ENCODE measurements at places on chromosomes 7 and 10. TPM values are rescaled to one million over a fixed set of nuclear protein-coding genes. Genes with fewer than 3 reads are reported as not detected.

DNA sequence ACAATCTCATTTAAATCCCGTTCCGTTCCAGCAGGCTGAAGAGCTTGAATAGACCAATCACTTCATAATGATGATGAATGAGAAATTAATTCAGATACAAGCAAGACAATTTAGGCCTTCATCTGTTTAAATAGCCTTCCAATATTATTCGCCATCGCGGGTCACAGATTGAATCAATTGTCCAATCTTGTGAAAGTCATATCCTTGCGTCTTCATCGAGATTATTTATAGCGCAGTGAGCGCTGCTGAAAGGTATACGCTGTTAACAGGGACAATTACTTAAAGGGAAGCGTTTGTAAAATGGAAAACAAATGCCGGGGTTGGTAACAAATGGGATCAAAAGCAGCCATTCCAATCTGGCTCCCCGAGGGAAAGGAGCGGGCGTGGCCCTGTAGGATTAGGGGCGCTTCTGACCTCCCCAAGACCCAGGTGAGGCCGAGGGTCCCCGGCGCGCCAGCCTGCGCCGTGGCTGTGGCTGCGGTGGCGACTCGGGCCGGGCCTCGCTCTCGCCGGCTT, 8.6 kb downstream of the EVX1 start:
- peaks cover 27% of the 10 kb centered on the region for H3K4me1 ChIP-seq
- no peak for DNase-seq
- peaks cover 92% of the 10 kb centered on the region for H3K27me3 ChIP-seq
- no peak overlapping the region for H3K27ac ChIP-seq
- H3K4me3 ChIP-seq, result no peak overlapping the region
- H3K36me3 ChIP-seq, result no peaks in the 10 kb centered on the region

DNA sequence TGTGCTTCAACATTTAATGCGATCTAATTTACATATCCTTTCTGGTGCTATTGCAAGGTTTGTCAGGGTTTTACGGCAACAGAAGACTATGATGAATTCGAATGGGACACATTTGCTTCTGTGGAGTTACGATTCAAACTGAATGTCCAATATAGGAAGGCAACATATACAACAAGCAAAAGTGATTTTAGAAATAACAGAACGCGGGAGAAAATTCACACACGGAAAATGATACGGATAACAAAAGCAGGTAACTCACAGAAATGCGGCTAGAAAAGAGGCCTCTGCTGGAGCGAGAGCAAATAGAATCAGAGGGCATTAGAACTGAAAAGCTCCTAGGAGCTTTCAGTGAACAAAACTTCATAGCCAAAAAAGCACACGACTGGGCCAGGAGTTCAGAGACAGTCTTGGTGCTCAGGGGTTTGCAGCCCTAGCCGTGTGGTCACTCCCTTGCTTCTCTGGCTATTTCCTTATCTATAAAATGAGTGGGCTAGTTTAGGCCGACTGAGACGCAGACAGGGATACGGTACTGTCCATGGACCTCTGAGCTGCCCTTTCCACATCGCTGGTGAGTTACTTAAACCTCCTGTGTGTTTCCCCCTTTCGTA, 557 bp upstream of the TAX1BP1 start:
- no peaks in the 10 kb centered on the region for H3K36me3 ChIP-seq
- H3K4me1 ChIP-seq, result peaks cover 3% of the 10 kb centered on the region
- no peaks in the 10 kb centered on the region for H3K27me3 ChIP-seq

DNA sequence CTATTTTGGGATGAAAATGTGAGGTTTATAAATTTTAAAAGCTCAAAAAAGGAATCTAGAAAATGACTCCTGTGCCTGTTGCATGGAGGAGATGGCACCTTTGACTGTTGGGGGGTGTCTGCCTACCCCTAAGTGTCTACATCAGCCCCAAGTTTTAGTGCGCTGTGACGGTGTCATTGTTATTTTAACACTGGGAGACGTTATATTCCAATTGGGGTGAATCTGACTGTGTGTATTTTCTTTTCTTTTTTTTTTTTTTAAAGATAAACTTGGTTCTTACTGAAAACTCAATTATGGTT, 517 bp downstream of the SRGN start:
- no peak overlapping the region for H3K27ac ChIP-seq
- H3K4me3 ChIP-seq, result peak overlapping the region; percentile 21
- no peaks in the 10 kb centered on the region for H3K36me3 ChIP-seq
- no peaks in the 10 kb centered on the region for H3K4me1 ChIP-seq
- no peak for DNase-seq

DNA sequence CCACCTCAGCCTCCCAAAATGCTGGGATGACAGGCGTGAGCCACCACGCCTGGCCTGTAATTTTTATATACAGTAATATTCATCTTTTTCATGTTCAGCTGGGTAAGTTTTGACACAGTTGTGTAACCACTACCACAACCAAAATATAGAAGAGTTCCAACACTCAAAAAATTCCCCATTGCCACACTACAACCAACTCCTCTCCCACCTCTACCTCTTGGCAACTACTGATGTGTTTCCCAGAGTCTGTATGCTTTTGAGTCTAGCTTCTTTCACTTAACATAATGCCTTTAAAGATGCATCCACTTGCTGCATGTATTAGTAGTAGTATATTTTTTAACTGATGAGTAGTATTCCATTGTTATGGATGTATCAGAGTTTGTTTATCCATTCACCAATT, 90.7 kb downstream of the SRPK2 start:
- no peak for DNase-seq
- H3K27ac ChIP-seq, result no peak overlapping the region
- peaks cover 2% of the 10 kb centered on the region for H3K36me3 ChIP-seq
- H3K27me3 ChIP-seq, result no peaks in the 10 kb centered on the region
- H3K4me1 ChIP-seq, result no peaks in the 10 kb centered on the region

DNA sequence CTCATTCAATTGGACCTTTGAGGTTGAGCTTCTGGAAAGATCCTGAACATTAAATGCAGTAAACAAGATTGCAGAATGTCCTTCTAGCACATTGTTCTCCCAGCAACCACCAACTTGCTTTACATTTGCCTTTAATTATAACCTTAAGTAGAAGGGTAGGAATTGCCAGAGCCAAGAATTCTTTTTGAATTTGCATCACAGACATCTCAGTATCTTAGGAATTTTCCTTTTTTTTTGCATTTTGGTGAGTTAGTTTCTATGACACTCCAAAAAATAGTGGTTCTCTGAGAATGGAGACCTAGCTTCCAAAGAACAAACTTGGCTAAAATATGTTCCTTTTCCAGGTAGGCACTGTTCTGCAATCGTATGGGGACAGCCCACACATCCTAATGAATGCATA, 456.0 kb downstream of the GATA3 start:
- H3K36me3 ChIP-seq, result no peaks in the 10 kb centered on the region
- no peak overlapping the region for H3K27ac ChIP-seq
- H3K27me3 ChIP-seq, result no peaks in the 10 kb centered on the region
- H3K4me3 ChIP-seq, result no peak overlapping the region

DNA sequence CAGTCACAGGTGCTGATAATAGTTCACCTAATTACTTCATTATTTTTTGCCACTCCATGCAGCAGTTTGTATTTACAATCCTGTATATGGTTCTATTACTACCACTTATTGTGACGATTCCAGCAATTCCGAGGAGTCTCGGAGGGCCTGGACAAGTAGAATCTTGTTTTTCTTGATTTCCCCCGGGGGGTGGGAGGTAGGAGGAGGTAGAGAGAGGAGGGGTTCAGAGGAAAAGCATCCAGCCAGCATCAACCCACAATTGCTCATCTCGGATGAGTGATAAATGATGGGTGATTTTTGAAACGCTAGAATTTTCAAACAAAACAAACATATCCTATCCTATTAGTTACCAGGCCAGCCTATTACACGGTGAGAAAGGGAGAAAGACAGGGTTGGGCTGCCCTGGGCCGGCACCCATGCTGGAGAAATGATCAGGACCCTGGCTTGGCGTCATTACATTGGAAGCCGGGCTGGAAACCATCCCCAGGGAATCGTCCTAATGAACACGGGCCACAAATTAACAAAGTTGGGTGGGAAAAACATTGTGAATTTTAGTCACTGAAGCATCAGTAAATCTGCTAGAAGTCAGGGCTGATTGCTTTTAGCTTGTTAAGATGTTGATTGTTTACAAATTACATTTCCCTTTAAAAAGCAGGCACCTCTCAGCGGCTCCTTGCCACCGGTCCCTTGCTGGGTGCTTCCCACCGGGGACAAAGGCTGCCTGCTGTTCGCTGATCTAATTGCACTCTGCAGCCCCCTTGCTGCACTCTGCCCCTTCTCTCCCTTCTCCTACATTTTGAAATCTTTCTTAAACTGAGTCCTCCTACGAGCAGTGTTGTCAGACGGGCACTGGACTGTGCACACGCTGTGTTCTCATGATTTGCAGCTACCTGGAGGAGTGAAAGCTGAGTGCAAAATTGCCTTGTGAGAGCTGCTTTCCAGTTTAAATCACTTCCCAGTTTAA, 95.5 kb downstream of the FAM204A start:
- no peak overlapping the region for H3K4me3 ChIP-seq
- H3K27ac ChIP-seq, result no peak overlapping the region
- no peaks in the 10 kb centered on the region for H3K36me3 ChIP-seq
- H3K4me1 ChIP-seq, result no peaks in the 10 kb centered on the region
- H3K27me3 ChIP-seq, result peaks cover 74% of the 10 kb centered on the region

- peaks cover 18% of the 10 kb centered on the region for H3K36me3 ChIP-seq
- DNase-seq, result no peak
- H3K27ac ChIP-seq, result no peak overlapping the region
- no peak overlapping the region for H3K4me3 ChIP-seq
Observed at GRCh38 chr10:132664407-132664806, 121.5 kb downstream of the NKX6-2 start.

GRCh38 chr7:70233776-70234175, 635.5 kb downstream of the AUTS2 start:
- no peaks in the 10 kb centered on the region for H3K27me3 ChIP-seq
- H3K27ac ChIP-seq, result no peak overlapping the region
- H3K4me3 ChIP-seq, result no peak overlapping the region

DNA sequence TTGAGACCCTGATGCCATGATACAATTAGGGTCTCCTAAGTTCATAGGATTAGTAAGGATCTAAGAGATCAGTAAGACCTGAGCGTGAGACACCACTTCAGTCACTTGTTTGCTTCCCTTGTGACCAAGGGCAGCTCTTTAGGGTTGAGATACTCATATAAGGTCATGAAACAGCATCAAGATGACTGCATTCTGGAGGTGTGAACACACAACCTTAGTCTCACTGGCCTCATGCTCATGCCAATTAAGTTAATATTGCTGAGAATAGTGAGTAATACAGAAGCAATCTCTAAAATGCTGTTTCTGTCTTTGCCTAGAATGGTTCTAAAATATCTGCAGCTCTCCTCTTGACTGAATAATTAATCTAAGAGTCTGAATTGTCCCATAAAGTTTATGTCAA, 39.6 kb upstream of the KLHL7 start:
- no peak overlapping the region for H3K4me3 ChIP-seq
- no peak for DNase-seq
- H3K4me1 ChIP-seq, result peaks cover 3% of the 10 kb centered on the region
- H3K27ac ChIP-seq, result no peak overlapping the region
- H3K27me3 ChIP-seq, result no peaks in the 10 kb centered on the region
- H3K36me3 ChIP-seq, result no peaks in the 10 kb centered on the region

GRCh38 chr10:133042816-133043215, 44.9 kb upstream of the ADGRA1 start:
- peaks cover 45% of the 10 kb centered on the region for H3K4me1 ChIP-seq
- H3K36me3 ChIP-seq, result peaks cover 2% of the 10 kb centered on the region
- H3K4me3 ChIP-seq, result no peak overlapping the region
- no peak for DNase-seq
- H3K27me3 ChIP-seq, result peaks cover 12% of the 10 kb centered on the region

- no peaks in the 10 kb centered on the region for H3K27me3 ChIP-seq
- DNase-seq, result no peak
- H3K4me1 ChIP-seq, result no peaks in the 10 kb centered on the region
- no peaks in the 10 kb centered on the region for H3K36me3 ChIP-seq
- no peak overlapping the region for H3K27ac ChIP-seq
- H3K4me3 ChIP-seq, result no peak overlapping the region
Observed at GRCh38 chr10:66823301-66823700, 102.5 kb upstream of the LRRTM3 start.

DNA sequence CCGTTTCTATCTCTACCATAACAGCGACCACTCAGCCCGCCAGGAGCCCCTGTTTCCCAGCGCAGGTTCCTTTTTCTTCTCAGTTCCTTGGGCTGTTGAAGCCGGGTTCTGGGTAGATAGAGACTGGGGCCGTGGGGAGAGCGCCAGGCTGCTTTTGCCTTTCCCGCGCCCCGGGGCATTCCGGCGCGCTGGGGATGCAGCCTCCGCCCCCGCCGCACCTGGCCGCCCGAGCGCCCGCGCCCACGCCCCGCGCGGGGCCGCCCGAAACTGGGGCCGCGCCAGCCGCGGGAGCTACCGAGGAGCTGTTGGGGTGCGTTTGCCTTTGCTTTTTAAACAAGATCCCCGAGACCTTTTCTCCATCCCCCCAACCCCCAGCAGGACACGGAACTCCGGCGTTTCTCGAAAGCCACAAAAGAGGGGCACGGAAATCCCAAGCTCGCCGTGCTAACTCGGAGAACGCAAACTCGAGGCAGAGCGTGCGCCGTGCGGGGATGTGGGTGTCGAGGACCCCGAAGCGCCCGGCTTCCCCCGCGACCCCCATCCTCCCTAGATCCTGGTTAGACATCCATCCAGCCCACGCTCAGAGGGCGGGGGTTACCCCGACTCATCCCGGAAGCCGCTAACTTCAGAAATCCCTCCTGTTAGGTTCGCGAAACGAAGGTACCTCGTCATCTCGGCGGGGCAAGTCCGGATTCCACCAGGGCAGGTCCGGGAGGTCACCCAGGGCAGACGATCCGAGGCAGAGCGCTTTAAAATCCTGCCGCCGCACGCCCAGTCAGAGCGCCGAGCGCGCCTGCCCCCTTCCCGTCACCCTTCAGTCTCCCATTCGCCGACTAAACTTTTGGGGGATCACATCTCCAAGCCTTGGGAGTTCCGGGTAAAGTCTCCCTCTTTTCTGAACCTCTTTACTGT, 1.0 kb downstream of the GRM8 start:
- H3K4me1 ChIP-seq, result peaks cover 19% of the 10 kb centered on the region
- DNase-seq, result peak; percentile 48
- H3K36me3 ChIP-seq, result no peaks in the 10 kb centered on the region
- peak overlapping the region; percentile 89 for H3K4me3 ChIP-seq
- H3K27ac ChIP-seq, result peak overlapping the region; percentile 33

DNA sequence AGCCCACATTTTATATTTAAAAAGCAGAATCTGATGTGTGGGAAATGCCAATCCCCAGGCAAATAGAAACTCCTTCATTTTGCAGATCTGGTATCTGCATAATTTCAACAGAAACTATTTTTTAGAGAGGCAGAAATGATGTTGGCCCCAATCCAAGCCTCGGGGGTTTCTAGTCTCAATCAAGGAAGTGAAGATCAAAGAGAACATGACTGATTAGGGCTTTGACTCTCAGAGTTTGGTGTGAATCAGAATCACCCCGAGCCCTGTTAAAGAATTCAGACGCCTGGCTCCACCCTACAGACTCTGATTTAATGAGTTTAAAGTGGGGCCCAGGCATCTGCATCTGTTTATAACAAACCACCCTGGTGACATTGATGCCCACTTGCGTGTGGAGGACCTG, 36.7 kb upstream of the UBE2H start:
- no peak for DNase-seq
- H3K4me1 ChIP-seq, result peaks cover 10% of the 10 kb centered on the region
- H3K27ac ChIP-seq, result no peak overlapping the region

The ADARB2 gene
- polyA plus RNA-seq, result 11.1 TPM

The ADAMTS14 gene
- 2.0 TPM for polyA plus RNA-seq

All from spinal cord (tissue), 10 donors.